Stimulated activated CD4-positive, alpha-beta T cell treated with anti-CD3 and anti-CD28 coated beads, Interleukin-4, amount 100 ng/mL, for 48 hours (primary cell): ENCODE measurements at places on chromosomes 5 and 9.

- no peak for DNase-seq
Measured at GRCh38 chr5:4089087-4089486, 493.5 kb downstream of the IRX1 start.

- DNase-seq = peak; percentile 58
Measured at GRCh38 chr9:33374634-33375237, 27.6 kb downstream of the AQP7 start.

DNA sequence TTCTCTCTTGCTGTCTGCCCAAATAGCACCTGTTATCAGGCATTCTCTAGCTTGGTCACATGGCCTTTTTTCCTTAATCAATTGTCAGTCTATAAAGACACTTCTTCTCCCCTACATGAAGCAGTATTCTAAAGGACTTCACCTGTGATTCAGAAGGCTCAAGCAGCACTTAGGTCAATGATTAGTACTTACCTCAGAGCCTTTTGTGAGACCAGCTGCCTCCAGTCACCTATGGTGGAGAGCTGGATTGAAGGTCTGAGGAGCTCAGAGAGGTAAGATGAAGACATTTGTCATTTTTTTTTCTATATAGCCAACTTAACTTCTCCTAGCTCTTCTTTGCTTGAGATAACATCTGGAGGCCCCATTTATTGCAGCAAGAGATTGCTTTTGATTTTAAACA, 278.3 kb upstream of the PCSK5 start:
- no peak for DNase-seq

- DNase-seq = no peak
Measured at GRCh38 chr5:68659881-68660280, 433.9 kb upstream of the SLC30A5 start.

DNA sequence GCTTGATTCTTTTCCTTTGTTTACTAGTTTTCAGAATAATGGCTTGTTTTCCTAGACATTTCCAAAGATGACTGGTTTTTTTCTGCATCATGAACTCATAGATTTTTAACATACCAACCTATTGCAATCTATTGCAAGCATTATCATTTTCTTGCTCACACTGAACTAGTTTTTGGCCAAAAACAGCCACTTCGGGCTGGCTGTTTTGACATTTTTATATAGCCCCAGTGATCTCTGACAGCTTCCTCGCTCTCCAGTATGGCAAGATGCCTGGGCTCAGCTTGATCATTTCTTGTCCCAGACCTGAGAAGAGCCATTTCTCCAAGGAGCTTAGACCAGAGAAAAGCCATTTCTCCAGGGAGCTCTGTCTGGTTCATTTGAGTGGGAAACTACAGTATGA, 94.3 kb upstream of the MAMDC2 start:
- DNase-seq = no peak

DNA sequence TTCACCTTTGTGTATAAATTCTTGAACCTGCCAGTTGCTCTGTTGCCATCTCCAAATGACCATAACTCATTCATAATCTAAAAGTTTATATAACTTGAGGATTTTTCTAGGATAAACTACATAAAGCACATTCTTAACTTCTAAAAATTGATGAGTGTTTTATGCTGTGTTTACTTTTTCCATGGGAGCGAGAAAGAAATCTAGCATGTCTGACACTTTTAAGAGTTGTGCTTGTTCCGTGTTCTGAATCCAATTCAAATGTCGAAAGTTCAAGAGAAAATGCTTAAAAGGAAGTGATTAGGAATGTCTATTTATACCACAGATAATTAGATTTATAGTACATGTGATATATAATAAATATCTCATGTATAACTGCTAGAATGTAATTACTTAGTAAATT, 154.4 kb downstream of the DEPDC1B start:
- no peak for DNase-seq

DNA sequence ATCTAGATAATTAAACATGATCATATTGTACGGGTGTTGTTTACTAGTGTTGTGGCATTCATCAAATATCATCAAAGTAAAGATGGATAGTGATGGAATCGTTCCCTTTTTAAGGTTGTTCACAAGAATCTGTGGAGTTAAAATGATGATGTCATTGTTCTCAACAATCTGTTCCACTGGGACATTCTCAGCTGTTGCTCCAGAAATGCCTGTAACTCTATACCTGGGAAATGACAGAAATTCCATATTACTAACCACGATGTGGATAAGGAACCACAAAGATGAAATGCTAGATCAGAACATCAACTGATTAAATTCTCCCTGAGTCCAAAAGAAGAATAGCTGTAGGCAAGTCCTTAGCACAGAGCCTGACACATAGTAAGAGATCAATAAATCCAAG, 38.0 kb downstream of the RIGI start:
- DNase-seq = no peak

- DNase-seq = no peak
Measured at GRCh38 chr5:159478950-159479349, 148.7 kb upstream of the IL12B start.
